ENCODE measurements at places on chromosomes 5 and 9.

DNA sequence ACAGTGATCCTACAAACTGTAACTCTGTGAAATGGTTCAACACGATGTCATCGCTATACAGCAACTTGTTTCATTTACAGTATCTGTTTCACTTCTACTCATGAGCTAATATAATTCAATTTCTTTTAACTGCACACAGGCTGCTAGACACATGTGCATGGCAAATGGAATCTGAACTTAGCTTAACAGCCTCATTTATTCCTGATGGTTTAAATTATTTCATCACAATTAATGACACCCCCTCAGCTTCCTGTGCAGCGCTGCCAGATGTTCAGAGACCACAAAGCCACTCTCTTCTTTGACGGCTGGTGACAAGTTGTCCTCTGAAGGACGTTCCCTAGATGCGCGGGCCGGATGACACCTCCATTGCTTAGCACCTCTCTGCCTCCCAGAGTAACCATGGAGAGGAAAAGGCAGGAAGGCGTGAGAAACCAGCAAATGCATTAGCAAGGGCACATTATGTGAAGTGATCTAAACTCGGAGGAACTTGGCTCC is 191.1 kb downstream of the BNC2 start:
- DNase-seq, result no peak

GRCh38 chr9:5493679-5494511 is 16.4 kb upstream of the PDCD1LG2 start:
- no peak for DNase-seq

DNA sequence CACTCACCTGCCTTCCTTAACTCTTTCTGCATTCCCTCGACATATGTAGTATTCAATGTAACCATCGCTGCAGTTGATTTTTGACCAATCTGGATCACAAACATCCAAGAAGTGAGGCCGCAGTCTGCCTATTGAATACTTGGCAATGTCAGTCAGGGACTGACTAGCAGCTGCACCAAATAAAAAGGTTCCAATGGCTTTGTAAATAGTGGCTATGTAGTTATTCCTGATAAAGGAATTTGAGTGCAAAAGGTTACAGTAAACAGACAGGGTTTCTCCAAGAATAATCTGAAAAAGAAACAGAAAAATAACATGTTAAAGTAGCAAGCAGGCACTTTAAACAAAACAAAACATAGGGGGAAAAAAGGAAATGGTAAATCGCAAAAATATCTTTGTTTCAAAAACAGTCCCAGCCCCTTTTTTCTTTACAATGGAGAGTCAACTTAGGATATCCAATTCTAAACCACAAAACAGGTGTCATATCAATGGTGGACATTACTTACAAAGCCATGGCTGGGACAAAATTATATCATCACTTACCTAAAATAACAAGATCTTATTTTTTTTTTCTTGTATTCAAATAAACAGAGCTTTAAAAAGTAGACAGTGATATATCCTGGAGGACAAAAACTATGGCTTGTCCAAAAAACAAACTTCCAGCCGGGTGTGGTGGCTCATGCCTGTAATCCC is 66.8 kb downstream of the PLPP1 start:
- no peak for DNase-seq

- DNase-seq, result no peak
Observed at GRCh38 chr5:76787237-76787636, 31.6 kb upstream of the F2RL1 start.
